Left cardiac atrium (tissue), 4 donors: ENCODE measurements at places on chromosomes 5 and 9. TPM values are rescaled to one million over a fixed set of nuclear protein-coding genes. Genes with fewer than 3 reads are reported as not detected.

CDC20B gene
- not detected for total RNA-seq

ALDH7A1 gene
- 24.7 TPM for total RNA-seq

- DNase-seq = peak; percentile 89
Measured at GRCh38 chr5:132497488-132497997, 7.0 kb upstream of the IRF1 start.

DNA sequence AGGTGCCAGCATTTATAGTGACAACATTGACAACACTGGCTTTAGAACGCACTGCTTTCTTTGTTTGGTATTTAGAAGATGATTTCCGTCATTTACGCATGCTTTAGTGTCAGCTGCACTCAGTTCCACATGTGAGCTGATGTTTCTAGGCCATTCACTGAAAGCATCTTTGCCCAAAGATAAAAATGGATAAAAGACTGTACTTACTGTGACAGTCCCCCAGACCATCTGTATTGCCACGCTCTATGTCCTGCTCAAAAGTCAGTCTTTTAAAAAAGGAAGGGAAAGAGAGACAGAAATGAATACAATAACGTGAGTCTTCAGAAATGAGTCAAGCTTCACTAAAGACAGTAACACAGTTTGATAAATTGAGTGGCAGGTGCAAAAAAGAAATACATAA, 99.3 kb downstream of the SEMA6A start:
- no peak for DNase-seq

DNA sequence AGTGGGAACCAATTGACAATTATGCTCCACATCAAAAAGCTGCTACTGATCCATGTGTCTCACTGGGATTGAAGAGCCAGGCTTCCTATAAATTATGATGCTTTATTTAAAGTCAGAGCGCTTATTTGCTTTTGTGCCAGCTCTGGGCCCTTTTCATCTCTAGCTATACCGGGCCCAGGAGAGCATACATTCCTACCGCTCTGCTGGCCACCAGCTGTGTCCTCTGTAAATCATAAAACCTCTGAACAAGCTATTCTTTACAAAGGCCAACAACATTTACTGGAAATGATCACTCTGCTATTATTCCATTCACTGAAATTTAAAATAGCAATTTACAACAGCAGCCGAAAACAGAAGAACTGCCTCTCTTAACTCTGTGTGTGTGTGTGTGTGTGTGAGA, 86.6 kb downstream of the ZNF608 start:
- DNase-seq = no peak
